ENCODE measurements at places on chromosomes 16 and 17.

DNA sequence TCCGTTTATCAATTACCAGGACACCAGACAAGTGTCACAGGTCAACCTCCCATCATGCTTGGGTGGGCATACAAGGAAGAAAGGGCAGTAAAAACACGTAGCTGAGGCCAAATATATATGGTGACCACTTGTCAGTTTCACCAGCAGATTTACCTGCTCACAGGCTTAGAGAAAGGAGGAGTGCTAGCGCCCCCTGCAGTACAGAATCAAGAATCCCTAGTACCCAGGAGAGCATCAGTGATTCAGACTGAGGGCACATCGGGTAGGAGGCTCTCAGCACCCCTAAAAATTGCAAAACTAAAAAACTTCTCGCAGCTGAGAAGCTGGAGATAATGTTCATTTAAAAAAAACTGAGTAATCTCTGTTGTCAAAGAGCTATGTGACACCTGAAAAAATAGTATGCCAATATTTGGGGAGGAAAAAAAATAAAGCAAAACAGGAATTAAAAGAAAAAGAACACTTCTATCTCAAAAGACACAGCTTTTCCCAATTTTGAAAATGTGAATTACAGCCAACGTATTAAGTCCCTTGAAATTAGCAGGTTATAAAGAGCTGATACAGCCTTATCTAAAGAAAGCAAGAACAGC is 21.2 kb upstream of the MON1B start:
- no peaks in the 10 kb centered on the region for H3K36me3 ChIP-seq
- no peak for DNase-seq
- no peaks in the 10 kb centered on the region for H3K27me3 ChIP-seq
- H3K4me3 ChIP-seq: no peak overlapping the region
- H3K27ac ChIP-seq: no peak overlapping the region

DNA sequence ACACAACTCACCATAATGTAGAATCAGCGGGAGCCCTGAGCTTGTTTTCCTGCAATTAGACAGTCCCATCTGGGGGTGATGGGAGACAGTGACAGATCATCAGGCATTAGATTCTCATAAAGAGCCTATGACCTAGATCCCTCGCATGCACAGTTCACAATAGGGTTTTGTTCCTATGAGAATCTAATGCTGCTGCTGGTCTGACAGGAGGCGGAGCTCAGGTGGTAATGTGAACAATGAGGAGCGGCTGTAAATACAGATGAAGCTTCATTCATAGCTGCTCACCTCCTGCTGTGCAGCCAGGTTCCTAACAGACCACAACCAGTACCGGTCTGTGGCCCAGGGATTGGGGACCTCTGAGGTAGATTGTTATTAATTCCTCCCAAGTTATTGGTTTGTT is 2.9 kb upstream of the DOK4 start:
- no peaks in the 10 kb centered on the region for H3K36me3 ChIP-seq
- H3K4me3 ChIP-seq: no peak overlapping the region
- no peak overlapping the region for H3K27ac ChIP-seq
- H3K27me3 ChIP-seq: no peaks in the 10 kb centered on the region

- H3K4me3 ChIP-seq: no peak overlapping the region
- DNase-seq: no peak
- H3K27me3 ChIP-seq: no peaks in the 10 kb centered on the region
- no peaks in the 10 kb centered on the region for H3K4me1 ChIP-seq
- H3K36me3 ChIP-seq: no peaks in the 10 kb centered on the region
These were observed 9.0 kb upstream of the ARHGAP27 start for GRCh38 chr17:45441526-45442310.

DNA sequence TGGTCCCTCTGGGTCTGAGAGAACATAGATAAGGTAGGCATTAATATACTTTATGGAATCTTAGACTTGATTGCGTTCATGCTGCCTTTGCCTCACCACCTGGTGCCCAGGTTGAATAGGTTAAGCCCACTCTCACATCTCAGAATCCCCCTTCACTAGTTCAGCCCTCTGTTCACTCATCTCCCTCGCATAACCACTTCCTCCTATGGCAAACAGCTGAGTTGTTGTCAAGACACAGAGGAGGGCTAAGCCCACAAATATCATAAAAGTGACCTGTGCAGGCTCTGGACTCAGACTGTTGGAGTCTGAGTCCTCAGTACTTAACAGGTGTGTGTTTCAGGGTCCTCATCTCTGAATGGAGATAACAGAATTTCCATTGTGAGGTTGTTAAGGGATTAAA is 55.7 kb downstream of the GOSR1 start:
- H3K27ac ChIP-seq: no peak overlapping the region
- no peaks in the 10 kb centered on the region for H3K36me3 ChIP-seq
- H3K4me3 ChIP-seq: no peak overlapping the region
- H3K4me1 ChIP-seq: no peaks in the 10 kb centered on the region

DNA sequence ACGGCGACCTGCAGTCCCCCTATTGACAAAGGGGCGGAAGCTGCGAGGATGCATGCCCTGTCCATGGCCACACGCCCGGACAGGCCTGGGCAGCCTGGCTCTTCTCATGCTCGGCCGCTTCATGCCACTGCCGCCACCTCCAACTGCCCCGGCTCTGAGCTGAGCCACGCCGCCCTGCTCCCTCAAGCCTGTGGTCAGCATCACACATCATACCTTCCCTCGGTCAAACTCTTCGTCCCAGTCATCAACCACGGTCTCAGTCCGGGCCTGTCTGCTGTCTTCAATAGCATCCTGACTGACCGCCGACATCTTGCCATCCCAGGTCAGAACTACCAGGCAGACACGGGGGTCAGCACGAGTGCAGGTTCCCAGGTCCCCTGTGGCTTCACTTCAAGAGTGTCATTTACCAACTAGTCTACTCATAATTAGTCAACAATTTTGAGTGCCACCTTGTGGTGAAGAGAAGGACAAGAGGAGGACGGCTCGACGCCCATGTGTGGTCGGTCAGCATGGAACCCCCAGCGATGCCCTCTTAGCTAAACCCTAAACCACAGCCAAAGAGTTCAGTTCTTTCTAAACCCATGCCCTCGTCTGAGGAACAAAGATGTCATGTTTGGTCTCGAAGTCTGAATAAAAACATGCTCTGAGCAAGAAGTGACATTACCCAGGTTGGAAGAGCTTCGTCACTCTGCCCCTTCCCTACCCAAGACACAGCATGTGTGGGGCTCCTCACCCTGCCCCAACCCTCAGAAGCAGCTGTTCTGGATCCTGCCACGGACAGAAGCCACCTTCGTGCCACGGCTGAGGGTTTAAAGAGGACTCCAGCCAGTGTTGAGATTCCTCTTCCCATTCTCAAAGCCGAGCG is 16.9 kb upstream of the CYTH1 start:
- H3K36me3 ChIP-seq: no peaks in the 10 kb centered on the region
- no peak overlapping the region for H3K27ac ChIP-seq
- DNase-seq: no peak
- H3K4me3 ChIP-seq: no peak overlapping the region

DNA sequence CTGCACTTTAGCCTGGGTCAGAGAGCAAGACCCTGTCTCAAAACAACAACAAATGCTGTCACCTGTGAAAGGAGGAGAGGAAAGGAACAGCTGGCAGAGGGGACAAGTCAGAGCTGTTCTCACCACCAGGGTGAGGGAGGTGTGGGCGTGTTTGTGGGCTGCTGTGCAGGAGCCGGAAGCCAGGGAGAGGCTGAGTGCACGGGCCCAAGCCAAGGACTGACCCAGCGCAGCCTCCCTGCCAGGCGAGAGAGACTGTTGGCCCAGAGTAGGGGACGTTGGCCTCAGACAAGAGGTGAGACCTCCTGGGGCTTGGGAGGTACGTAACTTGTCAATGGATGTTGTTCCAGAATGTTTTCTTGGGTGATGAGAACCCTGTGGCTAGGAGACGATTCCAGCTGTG is 10.7 kb downstream of the SPNS2 start:
- no peak for DNase-seq
- H3K27me3 ChIP-seq: no peaks in the 10 kb centered on the region
- H3K4me3 ChIP-seq: no peak overlapping the region
- no peaks in the 10 kb centered on the region for H3K36me3 ChIP-seq

Data from breast epithelium (tissue), 4 donors.